ENCODE measurements at places on chromosomes 5 and 9. TPM values are rescaled to one million over a fixed set of nuclear protein-coding genes. Genes with fewer than 3 reads are reported as not detected.
A peak's percentile ranks its signal among the peaks of the same experiment; 100 is the strongest.

GRCh38 chr5:120150770-120151169 lies 313.3 kb upstream of the PRR16 start:
- no peaks in the 10 kb centered on the region for H3K36me3 ChIP-seq
- H3K4me3 ChIP-seq, result no peak overlapping the region
- no peak for DNase-seq
- H3K27me3 ChIP-seq, result no peaks in the 10 kb centered on the region
- no peaks in the 10 kb centered on the region for H3K4me1 ChIP-seq

- H3K4me1 ChIP-seq, result peaks cover 17% of the 10 kb centered on the region
- H3K36me3 ChIP-seq, result no peaks in the 10 kb centered on the region
- no peak overlapping the region for H3K4me3 ChIP-seq
- peak overlapping the region; percentile 58 for H3K27ac ChIP-seq
- DNase-seq, result peak; percentile 67
Observed at GRCh38 chr5:90878081-90878480, 319.5 kb downstream of the ADGRV1 start.

GRCh38 chr5:52656569-52657246 lies 131.0 kb upstream of the ITGA1 start:
- H3K27ac ChIP-seq, result no peak overlapping the region
- H3K27me3 ChIP-seq, result no peaks in the 10 kb centered on the region
- H3K4me3 ChIP-seq, result no peak overlapping the region
- DNase-seq, result no peak

DNA sequence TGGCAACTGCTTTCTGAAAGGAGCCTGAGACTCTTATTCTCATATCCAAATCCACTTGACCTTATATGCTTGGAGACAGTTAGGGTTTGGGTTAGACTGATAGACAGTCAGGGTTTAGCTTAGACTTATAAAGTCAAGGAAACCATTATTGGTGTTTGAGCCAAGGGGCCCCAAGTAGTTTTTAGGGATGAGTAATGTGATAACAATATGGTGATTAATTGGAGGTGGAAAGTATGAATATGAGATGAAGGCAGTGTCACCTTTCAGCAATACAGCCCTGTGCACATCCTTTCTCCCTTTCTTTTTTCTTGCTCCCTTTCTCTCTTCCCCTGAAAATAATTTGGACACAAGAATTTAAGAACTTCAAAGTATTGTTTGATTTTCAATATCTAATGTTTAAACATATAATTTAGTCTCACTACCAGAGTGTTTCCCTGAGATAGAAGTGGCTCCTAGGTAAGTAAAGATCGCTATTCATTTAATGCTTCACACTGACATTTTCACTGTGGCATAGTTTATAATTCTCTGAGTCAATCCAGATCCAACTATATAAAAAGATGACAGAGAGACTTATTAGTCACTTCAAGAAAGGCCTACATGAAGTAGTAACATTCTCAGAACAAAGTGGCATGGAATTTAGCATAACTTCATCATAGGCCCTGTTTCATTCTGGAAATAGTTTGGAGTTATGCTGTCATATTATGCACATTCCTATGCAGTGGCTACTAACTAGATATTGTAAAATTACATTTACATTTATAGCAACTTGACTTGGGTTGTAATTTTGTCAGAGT lies 200.8 kb downstream of the CHSY3 start:
- no peak for DNase-seq
- no peaks in the 10 kb centered on the region for H3K36me3 ChIP-seq
- H3K4me1 ChIP-seq, result no peaks in the 10 kb centered on the region
- H3K27ac ChIP-seq, result no peak overlapping the region

DNA sequence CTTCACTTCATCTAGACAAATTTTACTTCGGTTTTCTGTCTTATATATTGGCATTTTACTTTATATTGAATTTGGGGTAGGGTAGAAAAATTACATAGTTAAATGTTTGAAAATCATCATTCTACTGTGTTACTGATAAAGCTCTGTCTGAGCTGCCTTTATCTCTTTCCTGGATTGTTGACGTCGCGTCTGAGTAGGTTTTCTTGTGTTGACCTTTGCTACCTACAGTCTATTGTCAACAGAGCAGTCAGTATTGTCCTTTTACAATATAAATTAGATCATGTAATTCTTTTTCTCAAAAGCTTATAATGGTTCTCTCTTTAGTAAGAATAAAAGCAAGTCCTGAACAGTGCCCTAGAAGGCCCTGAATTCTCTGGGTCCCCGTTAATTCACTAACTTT lies 128.2 kb downstream of the HACD4 start:
- no peak overlapping the region for H3K27ac ChIP-seq
- DNase-seq, result no peak
- peaks cover 4% of the 10 kb centered on the region for H3K4me1 ChIP-seq
- H3K27me3 ChIP-seq, result no peaks in the 10 kb centered on the region

DNA sequence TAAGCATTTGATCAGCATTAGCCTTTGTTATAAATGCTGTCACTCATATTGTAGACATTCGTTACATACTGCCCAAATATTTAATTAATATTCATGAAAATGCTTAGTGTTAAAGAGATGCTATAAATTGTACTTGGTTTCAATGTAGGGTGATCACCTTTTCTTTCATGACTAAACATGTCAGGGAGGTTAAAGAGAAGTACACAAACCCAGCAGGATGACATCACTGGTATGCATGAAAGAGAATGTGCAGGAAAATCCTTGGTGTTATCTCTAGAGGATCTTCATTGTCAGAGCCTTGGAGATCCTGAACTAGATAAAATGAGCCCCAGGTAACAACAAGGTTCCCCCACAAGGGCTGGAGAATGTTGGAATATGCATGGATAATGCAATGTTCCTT lies 33.0 kb upstream of the SV2C start:
- no peaks in the 10 kb centered on the region for H3K36me3 ChIP-seq
- no peak overlapping the region for H3K27ac ChIP-seq
- H3K4me1 ChIP-seq, result no peaks in the 10 kb centered on the region
- no peak for DNase-seq
- H3K4me3 ChIP-seq, result no peak overlapping the region

- H3K4me1 ChIP-seq, result no peaks in the 10 kb centered on the region
- H3K36me3 ChIP-seq, result no peaks in the 10 kb centered on the region
- H3K27me3 ChIP-seq, result peaks cover 5% of the 10 kb centered on the region
- H3K27ac ChIP-seq, result peak within 1 kb of the TSS; percentile 51
Observed at GRCh38 chr9:111038331-111039230, at the start of gene LPAR1. TSS of gene LPAR1 (minus strand) at chr9:111038470. CDS start at chr9:110972117, 66,353 bp downstream.

DNA sequence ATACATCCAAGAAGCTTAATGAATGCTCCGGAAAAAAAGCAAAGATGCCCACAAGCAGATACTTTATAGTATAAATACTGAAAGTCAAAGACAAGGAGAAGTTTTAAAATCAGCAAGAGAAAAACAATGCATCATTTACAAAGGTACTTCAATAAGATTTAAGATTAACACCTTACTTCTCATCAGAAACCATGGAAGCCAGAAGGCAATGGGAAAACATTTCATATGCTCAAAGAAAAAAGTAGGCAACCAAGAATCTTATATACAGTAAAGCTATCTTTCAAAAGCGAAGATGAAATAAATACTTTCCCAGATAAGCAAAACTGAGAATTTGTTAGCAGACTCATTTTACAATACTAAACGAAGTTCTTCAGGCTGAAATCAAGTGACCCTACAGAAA lies 51.1 kb downstream of the ABHD17B start:
- H3K4me3 ChIP-seq, result no peak overlapping the region
- no peaks in the 10 kb centered on the region for H3K4me1 ChIP-seq
- no peaks in the 10 kb centered on the region for H3K36me3 ChIP-seq
- no peaks in the 10 kb centered on the region for H3K27me3 ChIP-seq
- H3K27ac ChIP-seq, result no peak overlapping the region

GRCh38 chr5:138739938-138740337 lies 13.3 kb upstream of the CTNNA1 start:
- no peaks in the 10 kb centered on the region for H3K27me3 ChIP-seq
- DNase-seq, result no peak
- H3K4me3 ChIP-seq, result no peak overlapping the region
- peaks cover 10% of the 10 kb centered on the region for H3K4me1 ChIP-seq
- H3K27ac ChIP-seq, result no peak overlapping the region

DNA sequence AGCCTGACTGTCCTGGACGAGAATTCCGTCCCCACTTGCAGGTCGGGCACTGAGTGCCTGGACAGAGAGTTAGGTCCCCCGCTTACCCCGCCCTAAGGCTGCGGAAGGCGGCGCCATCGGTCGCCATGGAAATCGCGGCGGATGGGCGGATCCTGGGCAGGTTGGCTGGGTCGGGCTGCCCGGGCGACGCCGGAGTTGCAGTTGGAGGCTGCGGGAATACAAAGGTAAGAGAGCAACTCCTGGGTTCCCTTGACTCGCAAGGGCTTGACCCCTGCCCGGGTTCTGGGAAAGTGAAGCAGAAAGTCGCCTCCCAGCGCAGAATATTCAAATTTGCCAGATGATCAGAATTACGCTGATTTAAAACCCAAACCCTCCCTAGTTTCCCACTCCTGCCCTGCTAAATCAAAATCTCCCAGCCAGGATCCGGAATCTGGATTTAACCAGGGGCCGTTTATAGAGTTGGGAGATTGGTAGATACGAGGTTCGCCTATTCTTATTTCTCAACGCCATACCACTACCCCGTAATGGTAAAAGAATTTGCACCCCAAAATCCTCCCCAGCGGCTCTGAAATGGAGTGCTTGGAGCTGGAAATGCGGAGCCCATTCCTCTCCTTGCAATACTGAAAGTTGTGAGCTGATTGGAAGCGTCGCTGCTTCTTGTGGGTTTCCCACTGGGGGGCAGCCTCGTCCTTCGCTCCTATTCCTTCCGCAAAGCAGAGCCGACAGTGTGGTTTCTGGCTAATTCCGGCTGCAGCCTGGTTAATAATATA lies 156.4 kb upstream of the RASEF start:
- DNase-seq, result peak; percentile 86
- no peaks in the 10 kb centered on the region for H3K27me3 ChIP-seq
- no peaks in the 10 kb centered on the region for H3K36me3 ChIP-seq
- peak overlapping the region; percentile 77 for H3K27ac ChIP-seq

DNA sequence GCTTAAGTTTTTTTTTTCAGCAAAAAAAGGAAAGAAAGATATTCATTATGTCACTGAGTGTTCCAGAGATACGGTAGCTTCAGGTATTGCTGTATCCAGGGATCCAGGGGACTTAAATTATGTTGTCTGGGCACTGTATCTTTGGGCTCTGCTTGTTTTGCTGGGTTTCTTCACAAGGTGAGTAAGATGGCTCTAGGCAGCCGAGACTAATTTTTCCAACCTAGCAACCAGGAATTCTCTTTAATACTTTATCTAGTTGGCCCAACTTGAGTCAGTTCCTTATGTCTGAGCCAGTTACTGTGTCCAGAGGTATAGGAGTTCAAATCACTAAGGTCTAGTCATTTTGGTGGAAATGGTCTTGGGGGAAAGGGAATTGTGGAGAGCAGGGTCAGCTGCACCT lies 66.0 kb downstream of the MAN2A1 start:
- H3K36me3 ChIP-seq, result no peaks in the 10 kb centered on the region
- DNase-seq, result no peak
- H3K27me3 ChIP-seq, result no peaks in the 10 kb centered on the region
- peaks cover 10% of the 10 kb centered on the region for H3K4me1 ChIP-seq
- H3K27ac ChIP-seq, result no peak overlapping the region

DNA sequence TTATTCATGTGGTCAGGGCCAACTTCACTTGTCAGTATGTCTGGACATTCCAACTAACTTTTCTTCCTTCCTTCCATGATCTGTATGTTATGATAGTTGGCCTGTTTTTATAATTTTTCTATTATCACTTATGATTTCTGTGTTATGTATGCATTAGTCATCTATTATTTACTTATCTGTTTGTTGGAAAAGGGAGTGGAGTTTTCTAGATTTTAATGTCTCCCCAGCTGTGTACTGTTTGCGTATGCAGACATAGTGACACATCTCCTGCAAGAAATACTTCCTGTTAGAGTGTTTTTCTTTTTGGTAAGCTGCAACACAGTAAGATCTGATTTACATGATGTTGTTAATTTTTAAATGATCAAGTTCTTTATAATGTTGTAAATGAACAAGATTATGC lies 8.7 kb upstream of the INSYN2B start:
- no peaks in the 10 kb centered on the region for H3K36me3 ChIP-seq
- DNase-seq, result no peak
- no peak overlapping the region for H3K4me3 ChIP-seq
- no peaks in the 10 kb centered on the region for H3K4me1 ChIP-seq

DNA sequence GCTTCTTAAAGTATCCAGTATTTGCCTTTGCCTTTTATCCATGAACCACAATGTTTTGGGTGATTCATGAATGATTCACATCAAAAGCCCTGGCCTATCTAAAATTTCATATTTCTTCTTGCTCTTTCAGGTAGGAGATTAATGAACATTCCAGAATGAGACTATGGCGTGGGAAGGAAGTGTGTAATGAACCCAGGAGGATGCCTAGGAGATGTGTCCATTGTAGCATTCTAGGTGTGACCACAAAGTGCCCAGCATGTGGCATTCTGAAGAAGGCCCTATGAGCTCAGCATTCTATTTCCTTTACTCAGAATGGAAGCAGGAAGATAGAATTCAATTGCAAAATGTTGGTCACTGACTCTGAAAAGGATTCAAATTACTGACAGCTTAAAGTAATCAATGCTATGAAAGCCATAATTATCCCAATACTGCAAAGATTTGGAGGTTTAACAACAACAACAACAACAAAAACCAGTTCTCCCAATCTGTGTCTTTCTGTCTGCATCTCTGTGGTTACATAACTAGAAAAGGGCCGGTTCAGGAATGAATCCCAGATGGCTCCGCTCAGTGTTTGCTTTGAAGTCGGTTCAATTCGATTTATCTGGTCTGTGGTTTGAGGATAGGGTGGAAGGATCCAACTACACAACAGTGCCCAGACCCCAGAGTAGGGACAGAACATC lies 126.7 kb downstream of the FOXD1 start:
- no peak overlapping the region for H3K27ac ChIP-seq
- no peak for DNase-seq
- H3K36me3 ChIP-seq, result no peaks in the 10 kb centered on the region
- H3K4me1 ChIP-seq, result no peaks in the 10 kb centered on the region
- H3K27me3 ChIP-seq, result peaks cover 19% of the 10 kb centered on the region
- no peak overlapping the region for H3K4me3 ChIP-seq

DNA sequence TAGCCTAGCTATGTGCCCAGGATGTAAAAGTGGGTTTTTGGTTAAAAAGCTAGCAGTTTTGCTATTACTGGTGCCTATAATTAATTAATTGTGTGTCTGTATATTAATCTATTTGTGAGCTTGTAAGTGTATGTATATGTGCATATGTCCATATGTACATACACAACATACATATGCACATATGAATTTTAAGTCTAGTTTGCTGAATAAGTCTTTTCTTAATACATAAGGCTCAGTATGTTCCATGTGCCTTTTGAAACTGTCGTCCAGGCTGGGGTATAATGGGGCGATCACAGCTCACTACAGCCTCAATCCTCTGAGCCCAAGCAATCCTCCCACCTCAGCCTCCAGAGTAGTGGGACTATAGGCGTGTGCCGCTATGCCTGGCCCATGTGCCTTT lies 10.1 kb downstream of the SH3GL2 start:
- DNase-seq, result no peak
- H3K4me3 ChIP-seq, result no peak overlapping the region
- H3K27me3 ChIP-seq, result no peaks in the 10 kb centered on the region
- no peak overlapping the region for H3K27ac ChIP-seq

PLAC8L1 gene
- not detected for total RNA-seq

RNF38 gene
- total RNA-seq, result 22.2 TPM

PCDHGB3 gene
- total RNA-seq, result 2.4 TPM

BTNL8 gene
- total RNA-seq, result not detected

Data from adrenal gland (tissue), 19 donors.